ENCODE measurements at places on chromosomes 5 and 9.

DNA sequence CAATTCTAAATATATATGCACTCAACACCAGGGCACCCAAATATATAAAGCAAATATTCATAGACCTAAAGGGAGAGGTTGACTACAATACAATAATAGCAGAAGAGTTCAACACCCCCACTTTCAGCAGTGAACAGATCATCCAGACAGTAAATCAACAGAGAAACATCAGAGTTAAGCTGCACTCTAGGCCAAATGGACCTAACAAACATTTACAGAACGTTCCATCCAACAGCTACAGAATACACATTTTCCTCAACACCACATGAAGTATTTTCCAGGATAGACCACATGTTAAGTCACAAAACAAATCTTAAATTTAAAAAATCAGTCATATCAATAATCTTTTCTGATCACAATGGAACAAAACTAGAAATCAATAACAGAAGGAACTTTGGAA lies 18.9 kb downstream of the APBA1 start:
- no peak for DNase-seq

GRCh38 chr5:149088686-149089085 lies 25.8 kb upstream of the SH3TC2 start:
- no peak for DNase-seq

GRCh38 chr5:151691706-151692105 lies 5.0 kb upstream of the SPARC start:
- no peak for DNase-seq

- DNase-seq, result no peak
Measured at GRCh38 chr9:108634672-108635462, 220.9 kb downstream of the ACTL7B start.

DNA sequence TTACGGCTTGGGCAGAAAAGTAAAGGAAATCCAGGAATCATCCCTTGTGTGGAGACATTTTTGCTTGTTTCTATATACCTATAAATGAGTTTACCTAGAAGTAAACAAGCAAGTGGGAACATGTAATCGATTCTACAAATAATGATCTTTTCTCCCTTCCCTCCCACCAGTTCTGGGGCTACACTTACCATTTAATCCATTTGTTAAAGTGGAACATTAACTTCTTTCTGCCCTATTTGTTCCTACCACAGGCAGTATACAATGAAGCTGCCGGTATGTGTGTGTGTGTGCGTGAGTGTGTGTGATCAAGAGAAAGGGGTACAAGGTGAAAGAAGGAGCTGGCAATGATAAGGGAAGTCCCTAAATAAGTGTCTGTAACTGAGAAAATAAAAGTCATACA lies 26.4 kb upstream of the ELL2 start:
- no peak for DNase-seq

DNA sequence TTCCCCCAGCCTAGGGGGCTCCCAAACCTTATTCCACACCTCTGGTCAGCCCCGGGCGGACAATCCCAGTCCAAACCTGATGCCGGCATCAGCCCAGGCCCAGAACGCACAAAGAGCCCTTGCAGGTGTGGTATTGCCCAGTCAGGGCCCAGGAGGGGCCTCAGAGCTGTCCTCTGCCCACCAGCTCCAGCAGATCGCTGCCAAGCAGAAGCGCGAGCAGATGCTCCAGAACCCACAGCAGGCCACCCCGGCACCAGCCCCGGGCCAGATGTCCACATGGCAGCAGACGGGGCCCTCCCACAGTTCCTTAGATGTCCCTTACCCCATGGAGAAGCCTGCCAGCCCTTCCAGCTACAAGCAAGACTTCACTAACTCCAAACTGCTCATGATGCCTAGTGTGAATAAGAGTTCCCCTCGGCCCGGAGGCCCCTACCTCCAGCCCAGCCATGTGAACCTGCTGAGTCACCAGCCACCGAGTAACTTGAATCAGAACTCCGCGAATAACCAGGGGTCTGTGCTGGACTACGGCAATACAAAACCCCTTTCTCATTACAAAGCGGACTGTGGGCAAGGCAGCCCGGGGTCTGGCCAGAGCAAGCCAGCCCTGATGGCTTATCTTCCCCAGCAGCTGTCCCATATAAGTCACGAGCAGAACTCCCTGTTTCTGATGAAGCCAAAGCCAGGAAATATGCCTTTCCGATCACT lies 27.6 kb upstream of the LTC4S start:
- DNase-seq, result no peak

DNA sequence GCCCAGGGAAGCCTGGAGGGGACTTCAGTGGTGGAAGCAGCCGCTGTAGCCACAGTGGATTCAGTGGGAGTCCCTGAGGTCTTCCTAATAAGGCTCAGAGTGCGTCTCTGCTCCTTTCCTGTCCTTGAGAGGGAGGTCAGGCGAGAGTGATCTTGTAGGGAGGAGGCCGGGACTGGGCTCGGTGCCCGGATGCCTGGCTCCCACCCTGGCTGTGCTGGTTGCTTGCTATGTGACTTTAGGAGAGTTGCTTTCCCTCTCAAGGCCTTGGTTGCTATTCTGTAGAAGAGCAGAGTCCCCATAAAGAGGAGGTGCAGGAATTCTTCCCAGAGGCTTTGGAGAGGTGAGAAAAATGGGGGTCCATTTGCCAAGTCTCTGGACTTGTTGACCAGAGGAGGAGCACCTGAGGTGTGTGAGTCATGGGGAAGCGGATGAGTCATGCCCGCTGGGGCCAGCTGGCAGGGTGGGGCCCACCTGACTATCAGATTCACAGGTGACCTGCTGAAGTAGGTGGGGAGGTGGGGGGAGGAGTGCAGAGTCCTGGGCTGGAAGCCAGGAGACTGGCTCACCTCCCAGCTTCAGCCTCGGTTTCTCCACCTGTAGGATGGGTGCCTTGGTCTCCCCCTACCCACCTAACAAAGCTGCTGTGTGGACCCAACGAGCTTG lies 13.8 kb downstream of the GSN start:
- no peak for DNase-seq

DNA sequence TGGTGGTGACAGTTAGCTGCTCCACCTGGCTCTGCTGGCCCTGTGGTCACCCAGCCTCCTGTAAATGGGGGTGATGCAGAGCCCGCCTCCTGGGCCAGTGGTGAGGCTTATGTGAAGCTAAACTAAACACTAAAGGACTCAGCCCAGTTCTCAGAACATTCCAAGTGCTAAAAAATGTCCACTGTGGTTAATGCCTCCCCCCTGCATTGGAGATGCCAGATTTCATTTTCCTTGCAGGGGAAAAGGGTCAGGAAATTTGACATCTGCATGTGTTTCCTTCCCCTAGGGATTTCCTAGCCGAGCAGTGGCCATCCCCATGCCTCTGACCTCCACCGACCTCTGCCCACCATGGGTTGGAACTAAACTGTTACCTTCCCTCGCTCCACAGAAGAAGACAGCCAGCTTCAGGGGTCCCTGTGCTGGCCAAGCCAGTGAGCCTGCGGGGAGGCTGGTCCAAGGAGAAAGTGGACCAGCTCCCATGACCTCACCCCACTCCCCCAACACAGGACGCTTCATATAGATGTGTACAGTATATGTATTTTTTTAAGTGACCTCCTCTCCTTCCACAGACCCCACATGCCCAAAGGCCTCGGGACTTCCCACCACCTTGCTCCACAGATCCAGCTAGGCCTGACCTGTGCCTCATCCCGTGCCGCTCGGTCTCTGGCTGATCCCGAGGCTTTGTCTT lies 13.0 kb downstream of the CD74 start:
- no peak for DNase-seq

DNA sequence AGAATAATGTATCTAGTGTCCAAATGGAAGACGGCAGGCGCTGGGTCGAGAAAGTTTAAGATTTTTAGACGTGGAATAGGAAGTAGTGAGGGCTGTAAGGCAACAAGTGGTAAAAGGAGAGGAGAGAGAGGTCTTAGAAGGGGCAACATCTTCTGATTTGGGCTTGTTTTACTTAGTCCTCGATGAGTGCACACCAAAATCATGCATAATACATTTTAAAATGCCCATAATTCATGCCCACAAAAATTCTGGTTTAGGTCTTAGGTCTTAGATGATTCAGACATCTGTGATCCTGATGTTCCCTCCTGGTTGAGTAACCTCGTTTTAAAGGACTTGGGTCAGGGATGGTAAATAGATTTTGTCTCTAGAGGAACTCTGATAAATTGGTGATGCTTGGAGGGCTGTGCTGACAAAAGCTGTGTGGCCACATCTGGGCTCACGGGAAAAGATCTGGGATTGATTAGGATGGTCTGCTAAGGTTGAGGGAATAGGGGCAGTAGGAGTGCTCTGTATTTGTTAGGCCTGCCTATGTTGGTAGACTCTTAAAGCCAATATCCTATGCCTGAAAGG lies 476.3 kb downstream of the CCDC171 start:
- no peak for DNase-seq

GRCh38 chr5:57776035-57776434 lies 293.4 kb upstream of the ACTBL2 start:
- DNase-seq, result no peak

DNA sequence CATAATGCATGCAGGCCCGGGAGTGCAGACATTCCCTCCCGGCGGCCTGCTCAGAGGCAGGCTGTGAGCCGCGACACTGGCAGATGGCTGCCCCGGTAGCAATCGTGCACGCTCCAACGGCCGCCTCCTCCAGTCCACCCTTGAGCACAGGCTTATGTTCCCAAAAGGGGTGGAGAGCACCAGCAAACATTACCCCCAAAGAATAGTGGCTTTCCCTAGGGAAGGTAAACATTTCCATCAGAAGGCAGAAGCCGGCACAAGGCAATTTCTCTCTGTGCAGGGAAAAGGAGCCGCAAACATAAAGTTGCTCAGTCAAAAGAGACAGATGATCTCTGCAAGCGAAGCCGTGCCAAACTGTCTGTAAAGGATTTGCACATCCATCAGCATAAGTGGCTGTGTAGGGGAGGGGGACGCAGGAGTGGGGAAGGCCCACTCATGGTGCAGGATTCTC lies 92.5 kb downstream of the SIL1 start:
- peak; percentile 39 for DNase-seq

GRCh38 chr5:27015758-27016157 lies 22.6 kb downstream of the CDH9 start:
- no peak for DNase-seq

- DNase-seq, result no peak
Measured at GRCh38 chr9:116549061-116549664, 137.9 kb upstream of the TRIM32 start.

DNA sequence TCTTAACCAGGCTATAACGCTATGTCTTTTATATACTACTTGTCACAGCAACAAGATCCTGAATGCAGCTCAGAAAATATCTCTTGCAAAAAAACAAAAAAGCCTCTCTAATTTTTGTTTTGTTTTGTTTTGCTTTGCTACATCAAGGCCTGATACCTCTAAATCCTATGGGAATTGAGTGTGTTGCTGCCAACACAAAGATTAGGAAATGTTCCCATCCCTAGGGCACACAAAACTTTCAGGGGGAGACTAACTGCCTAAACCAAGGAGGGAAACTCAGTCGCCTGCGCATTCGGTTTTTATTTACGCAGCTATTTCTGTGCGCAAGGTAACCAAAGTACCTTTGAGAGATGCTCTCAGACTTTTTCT lies 1.7 kb downstream of the SSBP2 start:
- DNase-seq, result no peak

- DNase-seq, result no peak
Measured at GRCh38 chr9:130327781-130328348, 62.3 kb downstream of the HMCN2 start.

GRCh38 chr9:89805571-89806292 lies 200.9 kb downstream of the GADD45G start:
- no peak for DNase-seq

Data from amygdala (tissue), 56 donors.